ENCODE measurements at places on chromosomes 4 and X. TPM values are rescaled to one million over a fixed set of nuclear protein-coding genes. Genes with fewer than 3 reads are reported as not detected.

The FHIP1A gene
- total RNA-seq = 0.22 TPM

The RASL11B gene
- total RNA-seq = not detected

The CXorf49 gene
- not detected for total RNA-seq

The TMEM187 gene
- 5.7 TPM for total RNA-seq

The CXCL6 gene
- not detected for total RNA-seq

Measured in A549 treated with DMSO at 1 μM for 4 hours (cell line).